Natural killer cell (primary cell): ENCODE measurements at places on chromosomes 7 and 10.
A peak's percentile ranks its signal among the peaks of the same experiment; 100 is the strongest.

GRCh38 chr10:113060201-113061053 lies 110.4 kb downstream of the TCF7L2 start:
- DNase-seq = peak; percentile 21

GRCh38 chr7:91127959-91128358 lies 136.3 kb upstream of the FZD1 start:
- no peak for DNase-seq

- DNase-seq = no peak
These were observed 128.1 kb upstream of the LRRN3 start for GRCh38 chr7:110962826-110963225.

DNA sequence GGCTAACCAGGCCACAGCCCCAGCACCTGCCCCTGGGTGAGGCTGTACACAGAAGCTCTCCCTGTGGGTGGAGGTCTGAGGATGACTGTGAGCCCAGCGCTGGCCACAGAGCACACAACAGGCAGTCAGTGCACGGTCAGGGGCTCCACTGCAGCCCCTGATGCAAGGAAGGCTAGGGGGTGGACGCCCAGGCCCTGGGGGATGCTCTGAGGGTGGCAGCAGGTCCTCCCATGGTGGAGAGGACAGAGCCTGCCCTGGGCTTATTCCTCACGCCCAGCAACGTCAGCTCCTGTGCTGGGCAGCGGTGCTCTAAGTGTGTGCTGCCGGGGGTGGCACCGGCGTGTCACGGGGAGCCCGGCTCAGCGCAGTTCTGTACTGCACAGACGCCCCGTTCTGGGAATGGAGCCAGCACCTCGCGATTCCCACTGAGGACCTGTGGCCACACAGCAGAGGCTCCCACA lies 223.2 kb downstream of the MAD1L1 start:
- DNase-seq = no peak

GRCh38 chr10:27242951-27243551 lies 2.5 kb upstream of the ACBD5 start:
- DNase-seq = peak; percentile 90

DNA sequence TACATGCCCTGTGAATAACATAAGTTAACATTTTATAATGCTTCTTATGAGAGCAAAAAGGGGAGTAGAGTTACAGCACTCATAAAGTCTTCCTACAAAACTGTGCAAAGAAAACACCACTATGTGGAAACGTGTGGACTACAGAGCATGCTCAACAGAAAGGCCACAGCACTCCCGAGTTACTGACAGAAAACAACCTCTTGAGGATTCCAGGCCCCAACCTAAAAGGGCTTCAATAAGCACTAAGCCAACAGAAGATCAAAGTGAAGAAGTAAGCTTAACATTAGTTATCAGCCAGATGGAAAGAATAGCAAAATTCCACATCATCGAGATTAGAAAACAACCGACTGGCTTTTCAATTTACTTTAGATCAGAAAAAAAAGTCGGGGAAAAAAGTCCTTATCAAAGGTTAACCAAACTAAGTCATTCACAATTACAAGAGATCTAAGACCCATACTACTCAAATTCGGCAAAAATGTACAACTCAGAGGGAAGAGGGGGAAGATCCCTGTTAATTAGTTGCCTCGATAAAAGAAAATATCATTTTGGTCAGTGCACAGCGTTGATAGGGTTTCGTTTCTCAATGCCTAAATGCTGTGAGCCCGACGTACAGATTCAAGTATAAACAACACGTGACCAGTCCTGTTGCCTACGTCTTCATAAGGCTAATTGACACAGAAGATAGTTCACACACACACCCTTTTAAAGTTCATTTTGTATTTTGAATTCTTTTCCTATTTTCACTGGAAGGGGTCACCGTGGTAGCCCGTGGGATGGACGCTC lies 1.4 kb downstream of the KBTBD2 start:
- DNase-seq = peak; percentile 84

DNA sequence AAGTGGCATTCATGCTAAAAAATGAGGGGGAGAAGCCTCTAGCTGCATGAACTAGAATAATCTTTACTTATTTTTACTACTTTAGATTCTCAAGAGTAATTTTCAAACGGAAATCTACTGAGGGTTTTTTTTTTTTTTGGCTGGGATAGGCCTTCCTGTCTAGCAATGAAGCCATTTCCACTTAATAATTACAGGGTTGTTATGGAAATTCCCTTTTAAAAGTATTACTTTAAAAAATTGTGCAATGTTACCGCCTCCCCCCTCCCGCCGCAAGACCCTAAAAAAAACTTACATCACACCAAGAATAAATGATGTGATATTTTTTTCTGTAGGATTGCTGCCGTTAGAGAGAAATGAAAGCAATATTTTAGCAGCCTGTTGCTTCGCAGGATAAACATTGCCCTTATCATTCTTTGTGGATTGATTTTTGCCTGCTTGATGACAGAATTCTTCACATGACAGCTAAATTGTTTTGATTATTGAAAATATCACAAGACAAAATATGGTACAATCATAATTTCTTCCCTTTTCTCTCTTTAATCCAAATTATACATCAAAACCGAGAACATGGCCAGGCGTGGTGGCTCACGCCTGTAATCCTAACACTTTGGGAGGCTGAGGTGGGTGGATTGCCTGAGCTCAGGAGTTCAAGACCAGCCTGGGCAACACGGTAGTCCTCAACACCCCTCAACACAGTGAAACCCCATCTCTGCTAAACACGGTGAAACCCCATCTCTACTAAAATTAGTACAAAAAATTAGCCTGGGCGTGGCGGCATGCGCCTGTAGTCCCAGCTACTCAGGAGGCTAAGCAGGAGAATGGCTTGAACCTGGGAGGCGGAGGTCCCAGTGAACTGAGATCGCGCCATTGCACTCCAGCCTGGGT lies 32.8 kb downstream of the ARL4A start:
- DNase-seq = no peak

DNA sequence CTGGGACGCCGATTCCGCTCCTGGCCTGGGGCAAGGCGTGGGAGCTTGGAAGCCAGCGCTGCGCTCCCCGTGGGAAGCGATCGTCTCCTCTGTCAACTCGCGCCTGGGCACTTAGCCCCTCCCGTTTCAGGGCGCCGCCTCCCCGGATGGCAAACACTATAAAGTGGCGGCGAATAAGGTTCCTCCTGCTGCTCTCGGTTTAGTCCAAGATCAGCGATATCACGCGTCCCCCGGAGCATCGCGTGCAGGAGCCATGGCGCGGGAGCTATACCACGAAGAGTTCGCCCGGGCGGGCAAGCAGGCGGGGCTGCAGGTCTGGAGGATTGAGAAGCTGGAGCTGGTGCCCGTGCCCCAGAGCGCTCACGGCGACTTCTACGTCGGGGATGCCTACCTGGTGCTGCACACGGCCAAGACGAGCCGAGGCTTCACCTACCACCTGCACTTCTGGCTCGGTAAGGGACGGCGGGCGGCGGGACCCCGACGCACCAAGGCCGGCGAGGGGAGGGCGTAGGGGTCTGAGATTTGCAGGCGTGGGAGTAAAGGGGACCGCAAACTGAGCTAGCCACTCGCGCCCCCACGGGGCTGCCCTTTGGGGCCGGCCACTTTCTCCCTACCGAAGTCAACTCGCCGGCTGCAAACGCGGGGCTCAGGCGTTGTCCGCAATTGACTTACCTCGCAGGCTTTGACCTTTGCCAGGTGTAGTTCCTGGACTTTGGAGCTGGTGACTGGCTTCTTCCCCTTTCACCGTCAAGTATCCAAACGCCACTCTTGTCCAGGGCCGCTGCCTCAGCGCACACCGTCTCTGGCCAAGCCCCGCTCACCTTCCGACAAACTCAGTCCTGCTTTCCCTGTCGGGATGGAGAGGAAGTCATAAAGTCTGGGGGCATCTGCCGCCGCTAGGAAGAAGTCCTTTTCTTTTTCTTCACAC lies at the start of gene SCIN:
SCIN (plus strand) TSS at position 187 of the 928 bp plus-strand sequence; CDS start at position 254, 67 bp downstream.
- peak; percentile 31 for DNase-seq

- no peak for DNase-seq
These were observed 58.0 kb downstream of the CREM start for GRCh38 chr10:35184527-35185171.

DNA sequence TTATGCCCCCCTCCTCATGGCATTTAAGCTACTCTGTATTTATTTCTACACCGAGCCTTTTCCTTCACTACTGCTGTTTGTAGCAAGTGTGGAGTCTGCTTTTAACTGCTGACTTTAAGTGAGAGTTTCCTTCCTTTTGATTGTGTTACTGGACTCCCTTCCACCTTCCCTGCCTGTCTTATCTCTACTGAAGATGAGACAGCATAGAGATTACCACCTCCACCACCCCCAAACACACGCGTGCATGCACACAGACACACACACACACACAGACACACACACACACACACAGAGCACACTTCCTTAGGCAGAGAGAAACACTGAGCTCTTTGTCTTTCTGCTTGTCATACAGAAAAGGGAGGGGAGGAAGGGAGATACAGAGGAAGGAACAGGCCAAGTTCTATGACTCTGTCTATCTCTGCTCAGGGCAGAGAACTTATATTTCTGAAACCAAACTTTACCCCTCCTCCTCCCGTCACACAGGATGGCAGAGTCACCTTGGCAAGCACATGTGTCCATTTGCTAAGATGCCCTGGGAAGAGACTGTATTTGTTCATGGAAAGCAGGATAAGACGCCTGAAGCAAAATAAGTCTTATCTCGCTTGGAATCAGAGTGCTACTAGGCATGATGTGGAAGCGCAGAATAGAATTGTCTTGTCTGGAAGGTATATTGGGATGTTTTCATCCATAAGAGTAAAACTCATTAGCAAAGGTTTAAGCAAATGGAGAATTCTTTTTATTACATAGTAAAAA lies 81.8 kb upstream of the CAV2 start:
- no peak for DNase-seq

DNA sequence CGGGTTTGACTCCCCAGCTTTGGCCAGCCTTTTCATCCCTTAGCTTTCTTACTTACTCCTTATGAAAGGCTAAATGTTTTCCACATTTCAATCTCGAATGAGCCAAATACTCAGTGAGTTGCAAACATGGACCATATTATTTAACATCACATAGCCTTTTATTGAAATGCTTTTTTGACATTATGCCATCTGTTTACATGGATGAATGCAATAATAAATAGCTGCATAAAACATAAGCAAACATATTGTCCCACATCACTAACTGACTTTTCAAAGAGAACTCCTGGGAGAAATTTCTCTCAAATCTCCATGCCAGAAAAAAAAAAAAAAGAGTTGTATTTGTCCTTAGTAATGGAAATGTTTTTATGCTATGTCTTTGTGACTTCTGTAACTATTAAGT lies 134.9 kb downstream of the LSMEM1 start:
- no peak for DNase-seq

DNA sequence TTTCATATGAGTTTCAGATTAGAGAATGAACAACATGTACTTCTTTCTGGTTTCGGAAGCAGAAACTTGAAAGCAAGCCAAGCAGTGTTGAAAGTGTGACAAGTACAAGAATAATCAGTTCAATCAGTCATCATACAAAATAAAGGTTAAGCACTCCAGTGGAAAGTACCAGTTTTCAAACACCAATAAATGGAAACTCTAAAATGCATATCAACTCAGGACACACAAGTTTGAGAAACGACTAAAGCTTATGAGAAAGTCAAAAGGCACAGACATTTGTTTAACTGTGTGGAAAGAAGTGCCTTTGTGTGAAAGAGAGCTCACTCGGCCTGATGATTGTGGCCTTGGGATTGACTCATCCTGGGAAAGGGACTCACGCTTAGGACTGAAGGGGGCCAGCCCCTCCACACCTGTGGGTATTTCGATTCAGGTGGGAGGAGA lies 60.6 kb upstream of the AKR1C1 start:
- DNase-seq = no peak

GRCh38 chr7:5420067-5420880 lies 3.4 kb downstream of the TNRC18 start:
- DNase-seq = peak; percentile 32

DNA sequence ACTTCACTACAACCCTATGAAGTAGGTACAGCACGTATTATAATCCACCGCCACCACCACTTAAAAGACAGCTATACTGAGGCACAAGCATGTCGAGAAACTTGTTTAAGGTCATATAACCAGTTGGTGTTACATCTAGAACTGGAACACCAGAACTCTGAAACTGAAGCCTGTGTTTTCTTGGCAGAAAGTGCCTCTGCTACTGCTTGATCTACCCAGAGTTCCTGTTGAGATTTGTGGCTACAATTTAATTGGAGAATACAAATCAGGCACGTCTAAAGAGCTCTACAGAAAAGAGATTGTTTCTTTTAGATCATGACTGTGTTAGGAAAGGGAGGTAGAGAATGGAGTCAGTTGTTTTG lies 4.3 kb upstream of the ADD3 start:
- DNase-seq = no peak

DNA sequence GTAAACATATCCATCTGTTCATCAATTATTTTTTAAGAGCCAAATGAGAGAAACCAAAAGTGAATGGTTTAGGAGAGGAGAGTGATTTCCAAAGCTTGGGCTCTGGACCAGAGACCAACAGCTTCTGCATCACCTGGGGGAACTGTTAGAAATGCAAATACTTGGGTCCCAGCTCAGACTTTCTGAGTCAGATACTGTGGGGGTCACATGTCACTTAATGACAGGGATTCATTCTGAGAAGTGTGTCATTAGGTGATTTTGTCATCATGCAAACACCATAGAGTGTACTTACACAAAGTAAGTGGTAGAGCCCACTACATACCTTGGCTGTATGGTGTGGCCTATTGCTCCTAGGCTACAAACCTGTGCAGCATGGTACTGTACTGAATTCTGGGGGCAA lies 128.5 kb upstream of the PRR15 start:
- no peak for DNase-seq

DNA sequence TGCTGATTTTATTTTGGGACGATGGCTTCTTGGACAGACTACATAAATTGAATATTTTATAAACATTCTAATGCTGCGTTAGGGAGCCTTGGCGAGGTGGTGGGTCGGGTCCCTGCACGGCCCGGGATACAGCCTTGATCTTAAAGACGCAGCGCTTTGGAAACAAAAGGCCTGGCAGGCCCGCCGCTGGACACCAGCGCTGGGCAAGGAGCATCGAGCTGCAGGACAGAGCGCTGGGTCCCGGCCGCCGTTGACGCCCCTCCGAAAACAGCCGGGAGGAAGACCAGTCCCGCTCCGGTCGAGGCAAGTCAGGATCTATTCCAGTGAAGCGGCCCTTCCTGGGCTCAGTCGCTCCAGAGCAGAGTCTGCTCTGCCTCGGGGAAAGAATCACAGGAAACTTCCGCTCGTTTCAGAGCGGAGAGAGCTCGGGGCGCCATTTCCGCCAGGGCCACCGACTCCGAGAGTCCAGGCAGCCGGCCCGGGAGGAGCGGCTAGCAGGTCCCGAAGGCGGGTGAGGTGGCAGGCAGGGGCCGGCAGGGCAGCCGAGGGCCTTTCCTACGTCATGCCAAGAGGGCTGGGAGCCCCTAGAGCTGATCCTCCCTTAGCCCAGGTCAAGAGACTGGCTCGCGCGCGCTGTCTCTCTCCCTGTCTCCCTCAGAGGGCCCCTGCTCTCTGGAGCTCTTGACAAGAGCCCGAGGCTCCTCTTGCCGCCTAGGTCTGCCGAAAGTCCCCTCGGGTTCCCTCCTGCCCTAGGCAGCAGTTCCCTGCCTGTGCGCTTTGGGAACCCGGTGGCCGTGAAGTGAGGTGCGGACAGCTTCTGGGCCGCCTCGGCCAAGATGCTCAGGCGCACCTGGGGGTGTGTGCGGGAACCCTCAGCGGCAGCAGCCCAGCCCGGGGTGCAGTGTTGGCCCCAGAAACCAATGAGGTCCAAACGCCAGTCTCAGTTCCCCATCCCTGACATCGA lies 1.4 kb upstream of the DRGX start:
- DNase-seq = peak; percentile 6

- DNase-seq = no peak
These were observed 29.3 kb downstream of the SEMA3C start for GRCh38 chr7:80889525-80889924.
